Activated CD4-positive, alpha-beta T cell treated with anti-CD3 and anti-CD28 coated beads, Interleukin-2, amount 50 U/mL, for 48 hours (primary cell): ENCODE measurements at places on chromosomes 6 and 20.

- no peak for DNase-seq
Measured at GRCh38 chr6:32200711-32201475, 8.4 kb upstream of the GPSM3 start.

GRCh38 chr6:132392792-132393191 is 8.5 kb downstream of the MOXD1 start:
- no peak for DNase-seq

GRCh38 chr6:107750176-107750797 is 73.8 kb downstream of the SCML4 start:
- DNase-seq: no peak

GRCh38 chr6:132604635-132605152 is 15.2 kb upstream of the TAAR5 start:
- no peak for DNase-seq

DNA sequence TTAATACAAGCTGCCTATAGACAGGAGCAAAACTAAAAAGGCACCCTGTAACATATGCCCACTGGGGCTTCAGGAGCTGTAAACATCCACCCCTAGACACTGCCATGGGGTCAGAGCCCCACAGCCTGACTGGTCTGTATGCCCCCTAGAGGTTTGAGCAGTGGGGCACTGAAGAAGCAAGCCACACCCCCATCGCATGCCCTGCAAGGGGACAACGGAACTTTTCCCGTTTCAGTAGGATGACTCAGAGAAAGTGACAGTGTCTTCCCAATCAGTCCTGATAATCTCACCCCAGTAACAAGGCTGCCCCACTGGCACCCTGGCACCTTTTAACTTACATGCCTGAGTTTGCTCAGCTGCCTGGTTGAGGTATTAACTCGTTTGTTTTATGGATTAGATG is 35.9 kb downstream of the BEND3 start:
- DNase-seq: no peak

GRCh38 chr6:79864001-79864400 is 83.4 kb downstream of the ELOVL4 start:
- DNase-seq: no peak

GRCh38 chr6:149438855-149439254 is 38.8 kb downstream of the SUMO4 start:
- no peak for DNase-seq

DNA sequence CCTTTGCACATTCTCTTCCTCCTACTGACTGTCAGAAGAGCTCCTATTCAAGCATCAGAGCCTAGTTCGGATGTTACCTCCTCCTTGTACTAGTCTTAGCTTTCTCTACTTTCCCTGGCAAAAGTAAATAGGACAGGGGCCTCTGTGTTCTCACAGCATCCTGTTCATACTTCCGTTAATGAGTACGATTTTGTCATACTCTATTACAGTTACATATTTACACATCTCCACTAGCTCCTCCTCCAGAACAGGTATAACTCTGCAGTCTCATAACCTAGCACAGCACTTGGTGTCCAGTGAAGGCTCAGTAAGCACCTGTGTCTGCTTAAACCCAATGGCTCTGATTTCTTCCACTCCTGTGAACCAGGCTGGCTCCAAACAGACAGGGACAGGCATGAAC is 7.0 kb downstream of the ELMO2 start:
- no peak for DNase-seq

DNA sequence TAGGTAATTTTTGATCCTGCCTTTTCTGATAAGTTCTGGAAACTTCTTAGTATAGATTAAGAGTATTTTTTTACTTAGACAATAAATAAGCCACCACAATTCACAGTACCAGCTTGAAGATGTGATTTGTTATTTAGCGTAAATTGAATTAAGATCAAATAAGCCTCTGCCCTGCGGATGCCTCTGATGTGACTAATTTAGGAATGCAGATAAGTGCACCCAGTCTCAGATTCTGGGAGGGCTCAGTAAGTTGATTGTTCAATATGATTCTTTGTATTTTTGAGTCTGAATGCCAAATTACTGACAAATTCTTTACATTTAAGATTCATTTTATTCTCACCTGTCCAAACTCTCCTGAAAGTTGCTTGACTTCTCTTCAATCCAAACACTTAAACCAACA is 147.5 kb downstream of the THBS2 start:
- DNase-seq: no peak

DNA sequence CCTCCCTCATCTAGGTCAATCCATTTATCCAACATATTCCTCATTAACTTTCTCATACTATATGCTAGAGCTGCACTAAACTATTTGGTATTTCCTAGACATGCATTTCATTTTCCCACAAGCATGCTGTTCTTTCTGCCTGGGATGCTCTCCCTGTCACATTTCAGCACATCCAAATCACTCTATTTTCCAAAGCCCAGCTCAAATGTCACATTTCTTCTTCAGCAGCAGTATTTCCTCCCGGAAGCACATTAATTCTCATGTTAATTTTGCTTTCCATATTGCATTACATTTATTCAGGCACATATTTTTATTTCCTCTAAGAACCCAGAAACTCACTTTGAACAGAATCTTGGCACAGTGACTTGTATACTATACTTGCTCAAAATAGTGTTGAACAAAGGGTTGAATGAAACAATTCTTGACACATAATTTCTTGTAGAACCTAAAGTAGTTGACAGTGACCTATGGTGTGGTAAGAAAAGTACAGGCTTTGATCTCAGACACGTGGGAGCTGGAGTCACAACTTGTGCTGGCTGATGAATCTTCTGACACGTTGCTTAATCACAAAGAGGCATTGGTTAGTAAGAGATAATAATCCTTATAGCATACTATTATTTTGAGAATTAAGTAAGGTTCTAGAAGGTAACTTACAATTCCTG is 30.8 kb upstream of the CD2AP start:
- no peak for DNase-seq

GRCh38 chr6:42123379-42124103 is 18.9 kb downstream of the C6orf132 start:
- DNase-seq: no peak

- DNase-seq: no peak
Measured at GRCh38 chr6:45555981-45556771, 178.4 kb upstream of the SUPT3H start.

GRCh38 chr6:105301756-105302616 is 100.9 kb downstream of the PREP start:
- no peak for DNase-seq

GRCh38 chr20:9136114-9136513 is 67.2 kb downstream of the PLCB4 start:
- no peak for DNase-seq

- DNase-seq: no peak
Measured at GRCh38 chr6:114267897-114268296, 74.9 kb downstream of the HS3ST5 start.

- no peak for DNase-seq
Measured at GRCh38 chr6:106557837-106558236, 71.5 kb downstream of the RTN4IP1 start.

GRCh38 chr20:40443753-40444152 is 245.3 kb downstream of the MAFB start:
- DNase-seq: no peak

DNA sequence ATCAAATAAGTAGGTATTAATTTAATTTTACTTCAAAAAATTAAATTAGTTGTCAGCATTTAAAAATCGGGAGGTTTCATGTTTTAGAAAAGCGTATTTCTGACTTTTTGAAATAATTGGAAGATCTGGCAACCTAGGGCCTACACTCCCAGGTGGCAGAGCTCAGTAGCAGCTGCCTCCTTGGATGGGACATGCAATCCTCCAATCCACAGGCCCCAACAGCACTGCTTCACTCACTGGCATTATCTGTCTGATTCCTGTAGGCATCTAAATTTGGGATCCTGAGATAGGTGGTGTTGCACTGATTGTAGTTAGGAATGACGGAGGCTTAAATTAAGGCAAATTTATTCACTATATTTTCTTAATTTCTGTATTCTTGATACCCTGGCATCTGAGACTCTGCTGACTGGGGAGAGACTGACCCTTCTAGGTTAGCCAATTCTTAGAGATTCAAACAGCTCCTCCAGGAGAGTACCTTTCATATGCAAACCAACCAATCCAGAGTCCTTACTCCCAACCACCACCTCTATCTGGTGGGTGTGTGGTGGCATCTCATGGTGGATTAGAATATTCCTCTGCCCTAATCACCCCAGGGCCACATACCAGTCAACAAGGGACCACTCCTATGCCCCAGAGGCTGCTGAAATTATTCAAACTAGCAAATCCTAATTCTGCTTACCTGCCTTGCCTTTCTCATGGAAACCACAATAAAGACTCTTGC is 146.6 kb upstream of the GLP1R start:
- no peak for DNase-seq

GRCh38 chr6:168876956-168877355 is 376.7 kb downstream of the THBS2 start:
- DNase-seq: no peak

- no peak for DNase-seq
Measured at GRCh38 chr6:87925373-87926060, 122.1 kb upstream of the SPACA1 start.

DNA sequence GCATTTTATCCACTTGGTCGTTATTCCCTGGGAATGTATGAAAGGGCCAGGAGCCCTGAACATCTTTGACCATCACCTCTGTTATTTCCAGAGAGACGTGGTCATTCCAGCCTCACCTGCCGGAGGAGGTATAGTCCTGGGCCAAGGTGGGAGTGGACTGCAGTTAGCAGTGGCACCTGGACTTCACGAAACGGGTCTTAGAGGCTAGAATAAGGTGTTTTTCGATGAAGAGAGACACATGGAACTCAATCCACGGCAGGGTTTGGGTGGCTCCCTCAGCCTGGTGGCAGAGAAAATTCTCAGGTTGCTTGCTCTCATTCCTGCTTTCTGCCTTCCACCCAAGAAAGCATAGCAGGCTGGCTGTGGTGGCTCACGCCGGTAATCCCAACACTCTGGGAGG is 48.0 kb downstream of the BMP6 start:
- no peak for DNase-seq

GRCh38 chr6:169885831-169886230 is 134.4 kb downstream of the ERMARD start:
- no peak for DNase-seq

DNA sequence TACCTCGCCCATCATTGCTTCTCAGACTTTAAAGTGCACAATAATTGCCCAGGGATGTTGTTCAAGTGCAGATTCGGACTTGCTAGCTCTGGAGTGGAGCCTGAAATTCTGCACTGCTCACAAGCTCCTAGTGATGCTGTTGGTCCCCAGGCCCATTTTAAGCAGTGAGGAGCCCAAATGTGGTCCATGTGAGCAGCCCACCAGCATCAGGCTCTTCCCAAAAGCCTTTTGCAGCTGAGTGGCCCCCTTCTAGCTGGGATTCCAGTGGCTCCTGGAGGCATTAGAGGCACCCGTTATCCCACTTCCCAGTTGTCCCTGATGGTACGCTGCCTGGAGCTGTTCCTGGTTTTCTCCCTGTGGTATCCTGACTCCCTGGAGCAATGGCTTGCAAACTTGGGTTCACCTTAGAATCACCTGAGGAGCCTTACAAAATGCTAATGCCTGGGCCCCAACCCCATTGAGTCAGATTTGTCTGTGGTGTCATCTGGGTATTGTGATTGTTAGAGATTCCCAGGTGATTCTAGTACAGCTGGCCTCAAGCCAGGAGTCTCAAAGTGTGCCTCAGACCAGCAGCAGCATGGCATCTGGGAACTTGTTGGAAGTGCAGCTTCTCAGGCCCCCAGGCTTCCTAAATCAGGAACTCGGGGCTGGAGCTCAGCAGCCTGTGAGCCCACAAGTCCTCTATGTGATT is 186.9 kb upstream of the SLC24A3 start:
- no peak for DNase-seq

DNA sequence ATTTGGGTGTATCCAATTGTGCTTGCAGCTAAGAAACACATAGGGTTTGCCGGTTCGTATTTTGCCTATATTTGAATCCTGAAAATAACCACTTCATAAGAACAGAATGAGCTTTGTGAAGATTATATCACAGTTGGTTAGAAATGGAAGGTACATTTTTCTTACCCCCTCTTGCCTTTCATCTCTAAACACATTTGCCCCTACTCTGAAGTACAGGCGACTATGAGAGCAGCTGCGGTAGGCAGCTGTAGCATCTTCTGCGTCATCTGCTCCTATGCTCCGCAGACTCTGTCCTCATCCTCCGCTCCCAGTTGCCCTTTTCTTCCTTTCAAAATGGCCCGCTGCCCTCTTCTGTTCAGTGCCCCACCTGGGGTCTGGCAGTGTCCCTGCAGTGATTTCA is 47.6 kb upstream of the REV3L start:
- no peak for DNase-seq

- DNase-seq: no peak
Measured at GRCh38 chr6:75735491-75736186, 13.4 kb upstream of the MYO6 start.

DNA sequence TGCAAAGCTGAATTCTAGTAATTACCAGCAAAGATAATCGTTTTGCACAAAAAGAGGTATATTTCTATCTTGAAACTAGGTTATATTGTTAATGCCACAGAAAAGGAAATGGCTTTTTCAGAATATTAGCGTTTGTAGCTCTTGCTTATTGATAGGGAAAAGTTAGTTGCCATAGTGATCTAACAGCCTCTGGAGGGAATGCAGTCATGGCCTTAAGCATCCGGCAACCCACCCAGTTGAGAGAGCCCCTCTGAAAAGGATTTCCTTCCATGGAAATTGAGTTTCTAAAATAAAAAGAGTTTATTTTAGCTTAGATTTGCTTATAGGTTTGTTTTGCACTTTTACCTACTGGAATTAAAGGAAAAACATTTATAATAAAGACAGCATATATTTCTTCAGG is 224.5 kb downstream of the BCKDHB start:
- DNase-seq: no peak

DNA sequence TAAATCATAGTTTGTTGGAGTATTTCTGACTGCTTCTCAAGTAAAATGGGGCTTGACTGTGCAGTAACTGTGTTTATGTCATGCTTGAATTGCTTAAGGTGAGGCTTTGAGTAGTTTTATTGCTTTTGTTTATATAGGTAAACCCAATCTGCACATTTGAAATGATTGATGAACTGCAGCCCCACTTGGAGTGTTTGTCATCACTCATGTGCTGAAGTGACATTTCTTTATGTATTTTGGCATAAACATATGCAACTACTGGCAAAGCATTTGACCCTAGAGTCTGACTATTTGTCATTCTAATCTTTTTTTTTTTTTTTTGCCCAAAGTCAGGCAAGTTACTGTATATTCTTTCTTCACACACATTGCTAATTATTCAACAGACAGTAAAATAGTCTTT is 491.4 kb upstream of the POU3F2 start:
- DNase-seq: no peak

GRCh38 chr6:16769131-16769985 is 8.1 kb upstream of the ATXN1 start:
- DNase-seq: peak; percentile 47

- DNase-seq: no peak
Measured at GRCh38 chr6:72559067-72559466, 62.8 kb upstream of the KCNQ5 start.
